Activated CD4-positive, alpha-beta T cell treated with anti-CD3 and anti-CD28 coated beads, Interleukin-2, amount 10 ng/mL, durations not matched to agents 24 days and 14 days (primary cell): ENCODE measurements at places on chromosomes 4 and X. TPM values are rescaled to one million over a fixed set of nuclear protein-coding genes. Genes with fewer than 3 reads are reported as not detected.

DNA sequence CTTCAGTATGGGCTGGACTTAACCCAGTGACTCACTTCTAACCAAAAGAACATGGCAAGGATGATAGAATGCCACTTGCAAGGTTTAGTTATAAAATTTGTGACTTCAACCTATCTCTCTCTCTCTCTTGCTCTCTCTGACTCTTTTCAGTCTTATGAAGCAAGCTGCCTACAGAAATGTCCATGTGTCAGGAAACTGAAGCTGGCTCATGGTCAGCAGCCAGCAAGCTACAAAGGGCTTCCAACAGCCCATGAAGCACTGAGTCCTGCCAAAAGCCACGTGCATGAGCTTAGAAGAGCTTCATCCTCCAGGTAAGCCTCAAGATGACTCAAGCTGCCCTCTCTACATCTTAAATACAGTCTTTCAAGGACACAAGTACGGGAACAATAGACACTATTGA, 100.3 kb downstream of the HS3ST1 start:
- no peak for DNase-seq

DNA sequence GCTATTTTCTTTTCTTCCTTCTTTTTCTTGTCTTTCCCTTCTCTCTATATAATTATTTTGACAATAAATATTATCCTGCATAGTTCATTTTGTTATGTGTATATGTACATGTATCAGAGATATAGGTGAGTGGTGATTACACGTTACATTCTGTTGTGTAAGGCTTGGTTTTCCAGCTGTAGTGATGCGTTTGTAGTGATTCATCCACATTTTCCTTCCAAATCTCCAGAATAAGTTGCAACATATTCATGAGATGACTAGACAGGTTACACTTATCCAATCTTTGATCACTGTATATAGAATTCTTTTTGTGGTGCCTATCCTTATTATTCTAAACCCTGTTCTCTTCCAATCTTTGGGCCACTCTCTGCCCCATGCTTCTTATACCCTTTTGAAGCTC, 540.2 kb downstream of the GBA3 start:
- DNase-seq: no peak

DNA sequence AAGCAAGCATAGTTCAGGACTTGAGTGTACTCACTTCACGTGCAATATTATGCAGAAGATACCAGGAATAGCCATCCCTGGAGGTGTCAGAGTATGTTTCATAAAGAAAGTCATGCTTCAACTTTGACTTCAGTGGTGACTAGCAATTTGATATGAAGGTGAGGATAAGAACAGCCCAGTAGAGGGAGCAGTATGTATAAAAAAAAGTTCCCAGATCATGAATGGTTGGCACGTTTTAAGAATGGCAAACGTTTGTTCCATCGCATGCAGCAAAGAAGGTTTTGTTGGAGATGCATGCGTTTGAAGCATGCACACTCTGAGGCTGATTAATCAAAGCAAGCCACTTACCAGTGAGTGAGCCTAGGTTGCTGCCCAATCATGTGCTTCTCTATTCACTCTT, 33.5 kb upstream of the SLITRK4 start:
- DNase-seq: no peak

DNA sequence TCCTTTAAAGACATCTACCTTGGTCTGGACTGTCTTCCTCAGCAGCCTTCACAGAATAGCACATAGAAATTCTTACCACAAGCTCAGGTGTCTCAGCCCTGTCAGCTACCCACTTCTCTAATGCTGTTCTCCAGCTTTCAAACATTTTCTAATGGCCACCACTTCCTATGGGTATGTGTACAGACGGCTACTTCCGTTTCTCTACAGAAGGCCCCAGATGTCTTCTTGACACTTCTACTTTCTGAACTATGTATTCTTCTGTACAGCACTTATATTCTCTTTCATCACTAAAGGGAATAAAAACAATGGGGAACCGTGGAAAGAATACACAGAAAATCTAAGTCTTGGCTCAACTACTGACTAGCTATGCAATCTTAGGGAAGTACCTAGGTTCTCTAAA, 13.3 kb downstream of the OPHN1 start:
- no peak for DNase-seq

Gene AFM
- total RNA-seq: not detected in 2 replicates

GRCh38 chrX:150696866-150697265, 3.7 kb downstream of the MTMR1 start:
- DNase-seq: peak; percentile 60

DNA sequence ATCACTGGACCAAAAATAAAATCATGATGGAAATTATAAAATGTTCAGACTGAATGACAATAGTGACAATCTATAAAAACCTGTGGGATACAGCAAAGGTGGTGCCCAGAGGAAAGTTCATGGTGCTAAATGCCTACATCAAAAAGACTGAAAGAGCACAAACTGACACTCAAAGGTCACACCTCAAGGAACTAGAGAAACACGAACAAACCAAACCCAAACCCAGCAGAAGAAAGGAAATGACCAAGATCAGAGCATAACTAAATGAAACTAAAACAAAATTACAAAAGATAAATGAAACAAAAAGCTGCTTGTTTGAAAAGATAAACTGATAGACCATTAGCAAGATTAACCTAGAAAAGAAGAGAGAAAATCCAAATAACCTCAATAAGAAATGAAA, 78.7 kb downstream of the ANAPC10 start:
- peak; percentile 76 for DNase-seq

DNA sequence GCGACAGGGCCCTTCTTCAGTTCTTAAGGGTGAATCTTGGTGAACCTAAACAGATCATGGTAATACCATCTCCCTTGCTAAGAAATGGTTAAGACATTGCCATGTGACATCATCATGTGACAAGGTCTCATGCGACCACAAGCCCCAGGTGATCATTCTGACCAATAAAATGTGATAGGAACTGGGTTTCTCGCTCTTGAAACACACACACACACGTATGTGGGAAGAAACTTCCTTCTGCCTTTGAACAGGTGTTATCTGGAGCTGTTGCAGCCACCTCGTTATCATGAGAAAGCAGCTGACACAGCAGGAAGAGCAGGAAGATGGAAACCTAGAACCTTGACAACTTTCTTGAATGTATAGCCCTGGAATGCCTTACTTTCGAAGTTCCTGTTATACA, 10.2 kb downstream of the SOD3 start:
- no peak for DNase-seq

GRCh38 chrX:4627414-4627813, 914.0 kb upstream of the PRKX start:
- DNase-seq: no peak

GRCh38 chr4:165630671-165631070, 242.4 kb upstream of the TLL1 start:
- no peak for DNase-seq

GRCh38 chr4:67755974-67756373, 1.8 kb upstream of the GNRHR start:
- no peak for DNase-seq

DNA sequence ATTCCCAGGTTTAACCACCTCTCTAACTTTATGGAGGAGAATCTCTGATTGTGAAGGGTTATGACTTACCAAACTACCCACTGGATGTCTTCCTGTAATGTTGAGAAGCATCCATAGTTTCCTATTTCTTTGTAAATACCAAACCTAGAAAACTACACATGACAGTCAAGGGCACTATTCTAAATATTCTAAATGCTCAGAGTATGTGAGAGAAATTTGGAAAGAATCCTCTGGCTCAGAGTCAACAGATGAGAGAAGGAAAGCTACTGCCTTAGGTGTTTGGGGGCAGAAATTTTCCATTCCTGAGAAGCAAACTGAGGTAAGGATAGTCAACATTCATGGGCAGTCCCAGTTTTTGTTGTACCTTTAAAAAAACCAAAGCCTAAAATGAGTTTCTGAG, 155.8 kb downstream of the KCNIP4 start:
- DNase-seq: no peak

GRCh38 chrX:43663173-43663572, 7.1 kb downstream of the MAOA start:
- DNase-seq: no peak

GRCh38 chr4:133777661-133778060, 423.9 kb downstream of the PABPC4L start:
- no peak for DNase-seq

Gene SLC25A53
- 4.2 and 4.3 TPM in 2 replicates for total RNA-seq

Gene MAPK10
- total RNA-seq: not detected in 2 replicates

DNA sequence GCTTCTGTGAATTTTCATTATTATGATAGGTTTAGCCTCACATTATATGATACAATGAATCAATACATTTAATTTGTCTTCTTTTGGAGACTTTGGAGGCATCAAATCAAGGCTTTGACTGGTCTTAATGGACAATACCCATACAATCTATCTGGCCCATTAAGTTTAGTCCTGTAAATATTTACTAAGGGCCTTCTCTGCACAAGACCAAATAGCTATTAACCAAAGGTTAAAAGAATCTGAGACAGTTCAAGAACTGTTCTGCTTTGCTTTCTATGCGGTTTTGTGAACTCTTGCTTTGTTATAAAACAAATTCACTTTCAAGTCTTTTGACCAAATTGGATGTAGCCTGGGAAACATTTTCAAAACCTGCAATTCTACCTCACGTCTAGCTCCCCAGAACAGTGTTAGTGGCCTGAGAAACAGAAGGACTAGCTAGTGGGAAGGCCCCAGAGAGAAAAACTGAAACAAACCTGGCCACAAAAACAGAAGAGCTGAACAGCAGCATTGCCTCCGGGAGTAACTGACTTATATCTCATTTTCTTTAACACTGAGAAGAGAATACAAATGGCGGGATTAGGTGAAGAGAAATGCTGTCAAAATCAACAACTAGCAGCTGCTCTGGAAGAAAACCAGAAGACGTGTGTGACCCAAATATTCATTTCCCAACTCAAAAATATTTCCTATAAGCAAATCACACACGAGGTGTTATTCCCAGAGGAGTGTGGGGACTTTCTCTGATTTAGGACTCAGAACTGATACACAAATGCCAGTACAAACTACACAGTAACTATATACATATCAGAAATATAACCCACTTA, 548 bp downstream of the TLR1 start:
- DNase-seq: peak; percentile 78

GRCh38 chr4:158161551-158162354, 11.1 kb downstream of the GASK1B start:
- DNase-seq: no peak

DNA sequence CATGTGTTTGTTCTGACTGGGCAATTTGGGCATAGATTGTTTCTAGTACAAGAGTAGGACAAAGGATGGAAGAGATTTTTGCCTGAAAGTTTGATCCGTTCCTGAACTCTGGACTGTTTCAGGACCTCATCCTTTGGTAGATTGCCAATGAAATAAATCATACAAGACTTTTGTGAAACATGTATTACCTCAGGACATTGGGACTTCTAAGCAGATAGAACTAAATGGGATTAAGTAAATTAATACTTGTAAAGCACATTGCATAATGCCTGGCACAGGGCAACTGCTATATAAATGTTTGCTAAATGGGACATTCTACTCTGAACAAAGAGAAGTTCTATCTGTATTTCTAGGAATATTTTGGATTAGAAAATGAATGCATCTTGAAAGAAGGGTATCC, 164.8 kb upstream of the RPS6KA3 start:
- no peak for DNase-seq

GRCh38 chrX:107710617-107711391, 64.8 kb downstream of the TSC22D3 start:
- peak; percentile 91 for DNase-seq

DNA sequence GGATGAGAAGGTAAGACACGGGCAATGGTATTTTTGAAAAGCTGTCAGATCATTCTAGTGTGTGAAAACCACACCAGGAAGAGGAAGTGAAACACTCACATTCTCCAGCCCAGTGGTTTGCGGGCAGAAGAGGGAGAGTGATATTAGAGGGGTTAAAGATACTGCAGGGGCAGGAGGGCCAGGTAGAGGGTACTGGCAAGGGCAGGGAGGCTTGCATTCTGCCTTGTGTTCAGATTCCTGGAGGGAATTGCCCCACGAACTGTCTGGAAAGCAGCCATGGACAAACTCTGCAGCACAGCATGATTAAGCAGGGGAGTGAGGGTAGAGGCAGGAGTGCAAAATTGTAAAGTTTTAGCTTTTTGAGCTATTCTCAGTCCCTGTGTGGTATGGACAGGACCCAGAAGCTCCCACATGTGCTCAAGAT, 30.9 kb downstream of the NIPAL1 start:
- DNase-seq: peak; percentile 89

GRCh38 chr4:78776079-78776728, at the start of gene BMP2K:
Gene BMP2K (plus strand): TSS chr4:78776350. CDS start chr4:78776544, 194 bp downstream.
- peak; percentile 93 for DNase-seq

GRCh38 chr4:8200302-8200975, 1.3 kb downstream of the SH3TC1 start:
- DNase-seq: peak; percentile 82

DNA sequence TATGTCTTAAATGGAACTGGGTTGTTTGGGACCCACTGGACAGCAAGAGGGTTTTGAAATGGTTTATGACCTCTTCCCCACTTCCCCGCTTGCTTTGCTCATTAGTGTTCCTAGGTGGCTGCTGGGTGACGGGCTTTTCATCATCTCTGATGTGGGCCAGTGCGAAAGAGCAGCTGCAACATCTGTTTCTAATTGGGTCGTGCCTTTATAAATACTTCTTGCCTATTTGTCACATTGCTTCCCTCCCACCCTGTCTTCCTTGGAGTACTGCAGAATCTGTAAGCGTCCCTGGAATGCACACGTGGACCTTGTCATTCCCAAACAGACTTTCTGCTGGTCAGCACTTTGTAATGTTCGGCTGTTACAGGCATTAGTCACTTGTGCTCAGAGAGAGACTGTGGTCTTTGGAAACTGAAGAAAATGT, 35.2 kb downstream of the SEPTIN11 start:
- DNase-seq: no peak

Gene CCNA2
- 72.0 and 73.4 TPM in 2 replicates for total RNA-seq

DNA sequence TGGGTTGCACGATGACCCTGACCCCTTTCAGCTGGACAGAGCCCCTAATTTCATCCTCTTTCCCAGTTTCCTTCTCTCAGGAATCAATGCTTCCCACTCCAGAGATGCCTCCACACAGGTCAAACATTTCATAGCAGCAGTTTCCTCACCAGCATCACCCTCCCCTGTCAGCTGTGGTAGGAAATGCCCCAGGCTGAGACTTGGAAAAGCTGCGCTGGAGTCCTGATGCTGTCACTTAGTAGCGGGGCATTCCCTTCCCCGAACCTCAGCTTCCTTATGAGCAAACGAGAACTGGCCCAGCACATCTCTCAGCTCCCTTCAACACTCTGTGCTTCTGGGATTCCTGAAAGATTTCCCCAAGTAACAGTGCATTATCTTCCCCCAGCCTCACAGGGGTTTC, 2.7 kb downstream of the GJB1 start:
- no peak for DNase-seq

GRCh38 chrX:100328351-100328750, 81.7 kb downstream of the PCDH19 start:
- DNase-seq: no peak

DNA sequence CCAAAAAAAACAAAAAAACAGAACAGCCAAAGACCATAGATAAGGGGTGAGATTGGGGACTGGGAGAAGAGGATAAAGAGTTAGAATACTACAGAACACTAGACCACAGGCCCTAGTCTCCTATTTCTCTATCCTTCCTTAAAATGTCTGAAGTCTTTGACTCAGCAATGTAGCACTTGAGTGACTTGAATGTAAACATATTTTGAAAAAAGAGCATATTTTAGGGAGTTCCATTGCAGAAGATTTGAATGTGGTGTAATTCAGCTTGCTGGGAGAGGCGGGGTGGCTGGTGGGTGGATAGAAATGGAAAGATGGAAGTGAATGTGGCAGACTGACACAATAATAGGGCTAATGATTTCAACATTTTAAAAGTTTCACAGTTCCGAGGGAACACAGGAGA, 144.9 kb downstream of the CHIC2 start:
- DNase-seq: no peak

- DNase-seq: no peak
Measured at GRCh38 chrX:5306654-5307121, 922.0 kb downstream of the NLGN4X start.
